ENCODE measurements at places on chromosomes 11 and 22. TPM values are rescaled to one million over a fixed set of nuclear protein-coding genes. Genes with fewer than 3 reads are reported as not detected.

GRCh38 chr11:95461858-95462257, 230.9 kb upstream of the SESN3 start:
- peaks cover 15% of the 10 kb centered on the region for H3K4me1 ChIP-seq
- no peak for DNase-seq
- H3K27ac ChIP-seq, result no peak overlapping the region
- no peaks in the 10 kb centered on the region for H3K36me3 ChIP-seq

GRCh38 chr11:117449111-117449693, 121.5 kb downstream of the CEP164 start:
- H3K36me3 ChIP-seq, result no peaks in the 10 kb centered on the region
- H3K4me3 ChIP-seq, result no peak overlapping the region
- DNase-seq, result no peak
- H3K27ac ChIP-seq, result no peak overlapping the region
- no peaks in the 10 kb centered on the region for H3K4me1 ChIP-seq
- H3K27me3 ChIP-seq, result no peaks in the 10 kb centered on the region

DNA sequence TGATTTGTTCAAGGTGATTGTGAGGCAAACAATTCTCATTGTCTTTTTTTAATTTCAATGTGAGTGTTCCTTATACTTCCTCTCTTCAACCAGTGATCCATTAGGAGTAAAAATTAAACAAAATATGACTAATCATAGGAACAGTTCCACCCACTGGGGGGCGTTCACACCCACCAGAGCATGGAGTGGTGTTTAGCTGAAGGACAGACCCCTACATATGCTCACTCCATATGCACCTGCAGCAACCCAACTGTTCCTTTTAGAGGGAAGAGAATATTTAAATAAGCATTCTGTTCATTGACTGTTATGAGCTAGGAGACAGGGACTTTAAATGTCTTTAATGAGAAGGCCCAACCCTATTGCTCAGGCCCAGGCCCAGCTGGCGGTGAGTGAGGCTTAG, 78.7 kb upstream of the DRD2 start:
- H3K4me1 ChIP-seq, result peaks cover 21% of the 10 kb centered on the region
- H3K27me3 ChIP-seq, result no peaks in the 10 kb centered on the region
- no peak overlapping the region for H3K27ac ChIP-seq
- no peak overlapping the region for H3K4me3 ChIP-seq

DNA sequence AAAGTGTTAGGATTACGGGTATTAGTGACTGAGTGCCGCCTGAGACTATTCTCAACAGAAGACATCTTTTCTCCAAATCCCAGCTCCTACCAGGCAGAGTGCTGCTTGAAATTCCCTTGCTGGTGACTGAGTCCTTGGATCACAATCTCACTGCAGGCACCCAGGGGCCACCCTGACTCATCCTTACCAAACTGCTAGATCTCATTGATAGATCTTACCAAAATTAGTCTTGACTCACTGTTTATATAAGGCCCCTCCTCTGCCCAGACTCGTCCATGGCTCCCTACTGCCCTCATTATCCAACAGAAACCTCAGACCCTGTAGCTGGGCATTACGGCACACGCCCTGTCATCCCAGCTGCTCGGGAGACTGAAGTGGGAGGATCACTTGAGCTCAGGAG, 14.7 kb downstream of the TBC1D10A start:
- no peak for DNase-seq
- no peak overlapping the region for H3K4me3 ChIP-seq
- no peaks in the 10 kb centered on the region for H3K27me3 ChIP-seq
- peak overlapping the region; percentile 86 for H3K27ac ChIP-seq
- peaks cover 99% of the 10 kb centered on the region for H3K4me1 ChIP-seq

DNA sequence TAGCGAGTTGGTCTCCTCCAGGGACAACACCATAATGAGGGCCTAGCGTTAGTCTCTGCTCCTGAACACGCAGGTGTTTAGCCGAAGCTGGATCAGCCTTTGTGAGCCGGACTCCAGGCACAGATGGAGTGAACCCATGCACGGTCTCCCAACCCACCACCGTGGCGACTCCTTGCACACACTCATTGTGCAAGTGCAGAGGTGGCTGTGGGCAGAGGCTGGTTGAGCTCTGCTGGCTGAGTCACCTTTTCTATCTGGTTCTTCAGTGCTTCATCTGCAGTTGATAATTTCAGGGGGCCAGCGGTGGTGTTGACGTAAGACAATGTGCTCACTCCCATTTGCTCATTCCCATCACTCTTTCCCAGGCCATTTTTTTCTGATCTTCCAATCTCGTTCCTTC, 72.1 kb upstream of the SLC22A12 start:
- no peaks in the 10 kb centered on the region for H3K4me1 ChIP-seq
- H3K27ac ChIP-seq, result no peak overlapping the region
- H3K27me3 ChIP-seq, result no peaks in the 10 kb centered on the region
- H3K36me3 ChIP-seq, result no peaks in the 10 kb centered on the region
- no peak overlapping the region for H3K4me3 ChIP-seq

DNA sequence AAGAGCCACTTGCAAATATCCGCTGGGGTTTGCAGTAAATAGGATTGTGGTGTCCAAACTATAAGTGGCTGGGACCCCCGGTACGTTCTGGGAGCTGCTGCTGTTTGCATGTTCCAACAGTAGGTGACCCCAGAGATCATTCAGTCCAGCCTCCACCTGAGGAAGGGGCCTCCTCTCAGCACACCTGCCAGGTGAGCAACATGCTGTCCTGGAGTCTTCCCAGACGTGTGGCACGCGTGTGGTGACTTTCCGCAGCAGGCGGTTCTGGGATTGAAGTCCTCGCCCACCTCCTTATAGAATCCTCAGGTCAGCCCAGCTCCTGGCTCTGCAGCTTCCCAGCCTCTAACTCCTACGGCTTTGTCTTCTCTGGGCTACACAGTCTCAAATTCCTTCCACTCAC, 6.7 kb downstream of the P2RX3 start:
- no peaks in the 10 kb centered on the region for H3K27me3 ChIP-seq
- H3K4me1 ChIP-seq, result peaks cover 11% of the 10 kb centered on the region
- no peak overlapping the region for H3K4me3 ChIP-seq
- DNase-seq, result no peak

DNA sequence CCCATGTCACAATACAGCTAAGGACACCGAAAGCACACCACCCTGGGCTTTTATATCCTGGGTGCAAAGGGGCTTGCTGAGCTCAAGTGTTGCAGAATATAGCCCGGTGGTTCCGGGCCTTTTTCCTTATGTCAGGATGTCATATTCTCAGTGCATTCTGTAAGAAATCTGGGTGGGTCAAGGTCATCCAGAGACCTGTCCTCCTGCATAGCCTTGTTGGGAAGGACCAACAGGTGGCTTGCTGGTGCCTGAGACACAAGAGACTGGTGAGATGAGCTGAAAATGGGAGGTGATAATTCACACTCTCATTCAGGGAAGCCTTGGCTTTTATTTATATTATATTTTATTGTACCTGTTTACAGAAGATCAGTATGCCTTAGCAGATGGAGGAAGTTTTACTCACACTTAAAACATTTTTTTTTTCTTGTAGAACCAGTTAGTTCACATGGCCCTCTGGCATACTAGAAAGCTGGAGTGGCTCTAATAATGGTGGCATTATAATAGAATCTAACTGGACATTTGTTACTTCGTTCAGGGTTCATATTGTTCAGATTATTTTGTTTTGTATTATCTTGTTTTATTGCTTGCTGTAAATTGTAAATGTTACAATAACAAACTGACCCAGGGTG, 14.6 kb upstream of the TMEM123 start:
- peaks cover 4% of the 10 kb centered on the region for H3K4me1 ChIP-seq
- H3K27me3 ChIP-seq, result no peaks in the 10 kb centered on the region
- no peak for DNase-seq
- no peak overlapping the region for H3K4me3 ChIP-seq
- H3K36me3 ChIP-seq, result no peaks in the 10 kb centered on the region
- no peak overlapping the region for H3K27ac ChIP-seq

DNA sequence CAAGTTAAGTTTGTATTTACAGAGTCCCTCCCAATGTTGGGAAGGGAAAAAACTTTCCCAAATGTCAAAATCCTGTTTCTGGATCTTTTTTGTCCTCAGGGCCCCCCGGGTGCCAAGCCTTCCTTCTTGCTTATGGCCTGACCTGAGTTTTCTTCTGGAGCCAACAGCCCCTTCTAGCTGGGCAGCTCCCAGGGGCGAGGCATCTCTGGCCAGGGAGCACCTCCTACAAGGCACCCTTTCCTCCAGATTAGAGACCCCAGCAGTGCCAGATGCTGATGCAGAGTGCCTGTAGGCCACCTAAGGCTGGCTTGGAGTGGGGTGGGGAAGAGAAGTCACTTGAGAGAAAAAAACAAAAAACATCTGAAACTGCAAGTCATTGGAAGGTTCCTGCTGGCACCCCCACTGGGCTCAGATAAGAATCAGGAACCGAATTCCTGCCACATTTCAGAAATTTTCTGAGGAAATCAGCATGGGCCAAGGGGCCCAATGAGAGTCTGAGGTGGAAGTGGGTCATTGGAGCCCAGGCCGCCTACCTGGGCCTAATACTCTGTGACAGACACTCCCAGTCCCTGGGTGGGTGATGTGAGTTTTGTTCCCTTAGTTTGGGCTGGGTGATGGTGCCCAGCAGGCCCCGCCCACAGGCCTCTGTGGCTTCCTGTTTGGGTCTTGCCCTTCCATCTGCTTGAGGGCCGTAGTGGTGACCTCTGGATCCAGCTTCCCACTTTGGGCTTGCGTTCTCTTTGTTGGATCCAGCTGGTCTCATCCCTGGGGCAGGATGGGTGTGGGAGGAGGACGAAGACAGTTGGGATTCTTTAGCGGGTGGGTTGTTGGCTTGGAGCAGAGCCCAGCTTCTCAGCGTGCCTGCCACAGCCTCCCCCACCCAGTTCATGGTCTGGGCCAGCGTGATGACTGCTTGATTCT, 40.6 kb downstream of the PARVA start:
- peaks cover 34% of the 10 kb centered on the region for H3K4me1 ChIP-seq
- no peak overlapping the region for H3K4me3 ChIP-seq
- peak; percentile 89 for DNase-seq
- no peaks in the 10 kb centered on the region for H3K27me3 ChIP-seq

GRCh38 chr11:60393016-60393415, 3.2 kb upstream of the MS4A14 start:
- no peaks in the 10 kb centered on the region for H3K4me1 ChIP-seq
- DNase-seq, result no peak
- H3K4me3 ChIP-seq, result no peak overlapping the region
- no peak overlapping the region for H3K27ac ChIP-seq

GRCh38 chr11:133697603-133698180, 147.6 kb downstream of the SPATA19 start:
- DNase-seq, result peak; percentile 75
- H3K27ac ChIP-seq, result no peak overlapping the region
- peaks cover 9% of the 10 kb centered on the region for H3K4me1 ChIP-seq
- H3K36me3 ChIP-seq, result no peaks in the 10 kb centered on the region
- no peak overlapping the region for H3K4me3 ChIP-seq

DNA sequence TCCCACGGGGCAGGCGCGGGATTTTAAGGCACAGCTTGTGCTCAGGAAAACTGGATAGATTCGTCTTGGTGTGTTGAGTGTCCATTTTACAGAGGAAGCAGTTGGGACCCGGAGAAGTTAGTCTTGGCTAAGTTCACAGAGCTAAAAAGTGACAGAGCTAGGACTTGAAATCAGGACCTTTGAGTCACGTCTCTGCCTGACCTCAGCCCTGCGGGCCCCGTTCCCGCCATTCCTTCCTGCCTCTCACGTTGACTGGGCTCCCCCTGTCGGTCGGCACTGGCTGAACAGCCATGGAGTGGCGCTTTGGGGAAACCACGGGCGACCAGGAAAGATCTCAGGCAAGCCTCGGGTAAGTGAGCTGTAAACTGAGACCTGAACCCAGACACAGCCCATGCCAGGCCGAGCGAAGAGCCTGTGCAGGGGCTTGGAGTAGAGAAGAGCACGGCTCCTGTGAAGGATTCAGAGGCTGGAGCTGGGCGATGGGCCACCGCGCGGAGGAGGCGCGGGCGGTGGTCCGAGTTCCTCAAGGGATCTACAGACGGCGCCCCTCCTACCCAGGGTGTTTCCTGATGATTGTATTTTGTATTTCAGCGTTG, 54.1 kb downstream of the WNT11 start:
- no peak overlapping the region for H3K27ac ChIP-seq
- no peaks in the 10 kb centered on the region for H3K36me3 ChIP-seq
- H3K27me3 ChIP-seq, result no peaks in the 10 kb centered on the region
- DNase-seq, result peak; percentile 96

- H3K27me3 ChIP-seq, result no peaks in the 10 kb centered on the region
- no peak for DNase-seq
- H3K4me3 ChIP-seq, result no peak overlapping the region
- H3K36me3 ChIP-seq, result no peaks in the 10 kb centered on the region
- H3K4me1 ChIP-seq, result no peaks in the 10 kb centered on the region
Measured at GRCh38 chr11:115390441-115390840, 113.8 kb downstream of the CADM1 start.

DNA sequence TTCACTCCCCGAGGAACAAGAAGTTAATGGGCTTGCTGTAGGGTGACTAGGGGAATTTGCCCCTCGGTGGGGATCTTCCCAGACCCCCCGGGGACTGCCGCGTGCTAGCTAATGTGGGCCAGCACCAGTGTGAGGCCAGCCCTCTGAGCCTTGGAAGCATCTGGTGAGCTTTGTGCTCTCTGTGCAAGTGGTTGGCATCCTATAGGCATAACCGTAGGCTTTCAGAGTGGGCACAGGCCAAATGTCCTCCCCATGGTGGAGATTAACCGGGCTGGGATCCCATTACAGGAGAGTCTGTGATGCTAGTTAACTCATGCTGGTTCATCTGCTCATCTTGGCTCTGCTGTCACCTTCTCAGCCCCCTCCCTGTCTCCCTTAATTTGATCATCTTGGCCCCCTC, 125.7 kb downstream of the TRIM29 start:
- H3K4me1 ChIP-seq, result peaks cover 4% of the 10 kb centered on the region
- no peak overlapping the region for H3K27ac ChIP-seq
- no peak overlapping the region for H3K4me3 ChIP-seq
- peaks cover 4% of the 10 kb centered on the region for H3K27me3 ChIP-seq
- no peak for DNase-seq

DNA sequence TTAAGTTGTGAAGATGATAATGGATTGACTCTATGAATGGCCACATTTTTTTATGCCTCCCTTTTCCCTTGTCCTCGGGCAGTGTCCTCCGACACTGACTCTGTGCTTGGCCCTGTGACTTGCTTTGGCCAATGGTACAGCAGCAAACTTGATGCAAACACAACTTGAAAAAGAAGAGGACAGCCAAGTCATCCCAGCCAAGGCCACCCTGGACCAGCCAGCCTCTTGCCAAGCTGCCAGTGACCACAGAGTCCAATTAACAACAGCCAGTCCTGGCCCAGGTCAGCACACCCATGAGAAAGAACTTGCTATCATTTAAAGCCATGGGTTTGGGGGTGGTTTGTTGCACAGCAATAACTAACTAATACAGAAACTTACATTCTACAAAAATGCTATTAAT, 63.4 kb upstream of the SLC35C1 start:
- no peaks in the 10 kb centered on the region for H3K27me3 ChIP-seq
- peaks cover 3% of the 10 kb centered on the region for H3K4me1 ChIP-seq
- DNase-seq, result no peak
- no peak overlapping the region for H3K4me3 ChIP-seq
- H3K27ac ChIP-seq, result no peak overlapping the region

FGF3 gene
- not detected for total RNA-seq

STK33 gene
- total RNA-seq, result 19.0 TPM

MRGPRE gene
- not detected for total RNA-seq

TMEM132A gene
- total RNA-seq, result 9.0 TPM

APLNR gene
- 5.6 TPM for total RNA-seq

C11orf52 gene
- 6.9 TPM for total RNA-seq

RIMBP3B gene
- under 0.01 TPM for total RNA-seq

CRYBB2 gene
- total RNA-seq, result not detected

SGSM1 gene
- 1.6 TPM for total RNA-seq

KCNK4 gene
- not detected for total RNA-seq

TTC38 gene
- total RNA-seq, result 58.6 TPM

BAIAP2L2 gene
- 1.1 TPM for total RNA-seq

FXYD2 gene
- total RNA-seq, result 2.5 TPM

BCO2 gene
- total RNA-seq, result 11.6 TPM

SOX6 gene
- total RNA-seq, result 1.7 TPM
